ENCODE measurements at places on chromosomes 11 and 22. TPM values are rescaled to one million over a fixed set of nuclear protein-coding genes. Genes with fewer than 3 reads are reported as not detected.

DNA sequence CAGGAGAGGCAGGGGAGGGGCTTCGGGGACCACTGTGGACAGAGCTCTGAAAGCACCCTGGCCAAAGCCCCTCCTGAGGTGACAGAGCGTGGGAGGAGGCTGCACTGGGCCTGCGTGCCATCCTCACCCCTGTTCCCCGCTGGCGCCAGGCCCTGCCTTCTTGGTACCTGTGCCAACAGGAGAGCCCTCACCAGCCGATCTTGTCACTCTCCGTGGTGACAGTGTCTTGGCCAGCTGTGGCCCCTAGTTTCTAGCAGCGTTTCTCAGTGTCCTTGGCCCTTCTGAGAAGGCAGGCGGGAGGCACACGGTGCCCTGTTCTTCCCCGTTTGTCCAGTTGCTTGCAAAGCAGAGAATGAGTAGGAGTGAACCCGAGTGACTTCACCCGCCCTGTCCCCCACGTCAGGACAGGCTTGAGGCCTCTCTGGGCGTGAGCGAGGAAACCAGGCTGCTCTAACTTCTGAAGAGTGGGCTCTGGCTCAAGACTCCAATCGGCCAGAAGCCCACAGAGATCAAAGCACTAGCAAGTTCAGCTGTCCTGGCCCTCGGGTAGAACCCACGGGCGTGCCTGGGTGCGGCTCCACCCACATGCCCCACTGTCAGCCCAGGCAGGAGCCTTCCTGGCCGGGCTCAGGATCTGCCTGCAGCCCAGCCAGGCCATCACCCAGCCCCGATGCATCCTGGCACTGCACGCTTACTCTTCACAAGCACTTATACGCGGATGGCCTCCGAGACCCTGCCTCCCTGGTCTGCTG lies 60.2 kb upstream of the EMID1 start:
- ATAC-seq = peak; percentile 61

DNA sequence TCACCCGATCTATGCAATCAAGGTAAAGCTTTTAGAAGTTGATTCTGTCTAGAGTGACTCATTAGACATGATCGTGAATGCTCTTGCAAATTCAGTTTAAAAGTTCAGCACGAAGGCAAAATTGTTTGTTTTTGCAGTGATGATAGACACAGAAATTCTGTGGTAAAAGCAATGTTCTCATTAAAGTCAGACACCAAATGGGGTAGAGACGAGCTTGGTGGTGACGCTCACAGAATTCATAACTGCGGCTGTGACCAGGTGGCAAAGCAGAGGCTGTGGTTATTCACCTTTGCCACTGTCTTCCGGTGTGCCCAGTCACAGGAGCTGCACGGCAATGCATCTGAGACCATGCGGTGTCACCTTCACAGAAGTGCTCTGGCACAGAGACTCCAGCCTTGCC lies 83.4 kb downstream of the WNT7B start:
- ATAC-seq = no peak

- ATAC-seq = no peak
Measured at GRCh38 chr22:42797011-42797410, 60.1 kb downstream of the ARFGAP3 start.

- ATAC-seq = no peak
Measured at GRCh38 chr11:22161489-22161888, 31.4 kb upstream of the ANO5 start.

DNA sequence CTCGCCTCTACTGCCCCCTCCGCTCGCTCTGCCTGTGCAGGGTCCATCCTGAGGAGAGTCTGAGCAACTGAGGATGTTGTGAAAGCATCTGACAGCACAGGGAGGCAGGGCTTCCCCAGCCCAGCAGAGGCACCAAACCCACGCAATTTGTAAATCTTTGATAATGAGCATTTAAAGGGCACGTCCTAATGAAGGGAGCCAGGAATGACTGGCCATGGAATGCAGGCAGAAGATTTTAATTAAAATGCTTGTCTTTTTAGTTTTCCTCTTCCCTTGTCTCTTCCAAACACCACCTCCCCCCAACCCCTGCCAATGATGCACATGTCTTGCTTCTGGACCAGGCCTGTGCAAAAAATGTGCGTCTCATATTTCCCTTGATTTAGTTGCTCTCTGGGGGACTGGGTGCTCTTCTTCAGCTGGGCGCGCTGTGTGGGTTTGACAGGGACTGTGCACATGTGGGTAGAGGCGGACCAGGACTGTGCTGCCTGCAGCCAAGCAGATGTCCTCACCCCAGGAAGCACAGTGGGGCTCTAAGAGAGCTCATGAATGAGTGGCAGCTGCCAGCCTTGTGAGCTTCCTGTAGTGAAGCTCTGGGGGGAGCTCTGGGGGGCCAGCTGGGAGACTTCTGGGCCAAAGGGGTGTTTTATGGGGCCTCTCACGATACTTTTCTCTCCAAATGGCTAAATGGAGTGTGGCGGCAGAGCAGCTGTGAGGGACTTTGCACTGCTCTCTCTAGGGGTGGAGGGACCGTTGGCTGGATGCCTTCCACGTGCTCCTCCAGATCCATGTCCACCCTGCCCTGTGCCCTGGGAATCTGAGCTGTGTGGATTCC lies 273.5 kb downstream of the ST3GAL4 start:
- ATAC-seq = peak; percentile 25

GRCh38 chr11:1370186-1371025 lies 19.3 kb upstream of the BRSK2 start:
- no peak for ATAC-seq

DNA sequence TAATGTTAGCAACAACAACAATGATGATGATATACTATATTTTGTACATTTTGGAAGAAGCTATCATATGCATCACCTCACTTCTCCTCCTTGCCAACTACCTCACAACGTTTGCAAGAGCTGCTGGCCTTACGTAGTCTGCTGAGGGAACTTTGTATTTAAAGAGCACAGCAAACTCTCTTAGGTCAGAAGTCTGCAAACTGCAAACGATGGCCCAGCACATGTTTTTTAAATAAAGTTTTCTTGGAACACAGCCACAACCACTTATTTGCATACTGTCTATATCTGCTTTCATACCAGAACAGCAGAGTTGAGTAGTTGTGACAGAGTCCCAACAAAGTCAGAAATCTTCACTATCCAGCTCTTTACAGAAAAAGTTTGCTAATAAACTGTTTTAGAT lies 261.7 kb downstream of the TENM4 start:
- peak; percentile 30 for ATAC-seq

DNA sequence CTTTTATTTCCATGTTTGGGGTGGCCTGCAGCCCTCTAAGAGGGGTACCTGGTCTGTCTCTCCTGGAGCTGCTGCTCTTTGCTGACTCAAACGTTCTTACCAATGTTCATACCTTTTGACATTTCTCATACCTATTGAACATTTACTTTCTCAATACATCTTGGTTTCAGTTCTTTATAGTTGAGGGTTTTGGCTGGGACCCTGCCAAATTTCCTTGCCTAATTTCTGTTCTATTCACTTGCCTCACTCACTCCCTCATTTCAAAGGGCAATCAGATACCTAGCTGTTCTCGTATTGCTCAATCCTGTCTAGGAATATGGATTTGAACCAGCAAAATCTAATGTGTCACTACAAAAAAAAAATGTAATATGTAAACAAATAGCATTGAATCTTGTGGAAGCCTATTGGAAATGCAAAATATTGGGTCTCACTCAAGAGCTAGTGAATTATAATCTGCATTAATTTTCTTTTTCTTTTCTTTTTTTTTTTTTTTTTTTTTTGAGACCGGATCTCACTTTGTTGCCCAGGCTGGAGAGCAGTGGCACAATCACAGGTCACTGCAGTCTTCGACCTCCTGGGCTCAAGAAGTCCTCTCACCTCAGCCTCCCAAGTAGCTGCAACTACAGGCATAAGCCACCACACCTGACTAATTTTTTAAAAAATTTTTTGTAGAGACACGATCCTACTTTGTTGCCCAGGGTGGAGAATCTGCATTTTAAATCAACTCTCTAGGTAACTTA lies 7.5 kb downstream of the OR6M1 start:
- ATAC-seq = no peak

DNA sequence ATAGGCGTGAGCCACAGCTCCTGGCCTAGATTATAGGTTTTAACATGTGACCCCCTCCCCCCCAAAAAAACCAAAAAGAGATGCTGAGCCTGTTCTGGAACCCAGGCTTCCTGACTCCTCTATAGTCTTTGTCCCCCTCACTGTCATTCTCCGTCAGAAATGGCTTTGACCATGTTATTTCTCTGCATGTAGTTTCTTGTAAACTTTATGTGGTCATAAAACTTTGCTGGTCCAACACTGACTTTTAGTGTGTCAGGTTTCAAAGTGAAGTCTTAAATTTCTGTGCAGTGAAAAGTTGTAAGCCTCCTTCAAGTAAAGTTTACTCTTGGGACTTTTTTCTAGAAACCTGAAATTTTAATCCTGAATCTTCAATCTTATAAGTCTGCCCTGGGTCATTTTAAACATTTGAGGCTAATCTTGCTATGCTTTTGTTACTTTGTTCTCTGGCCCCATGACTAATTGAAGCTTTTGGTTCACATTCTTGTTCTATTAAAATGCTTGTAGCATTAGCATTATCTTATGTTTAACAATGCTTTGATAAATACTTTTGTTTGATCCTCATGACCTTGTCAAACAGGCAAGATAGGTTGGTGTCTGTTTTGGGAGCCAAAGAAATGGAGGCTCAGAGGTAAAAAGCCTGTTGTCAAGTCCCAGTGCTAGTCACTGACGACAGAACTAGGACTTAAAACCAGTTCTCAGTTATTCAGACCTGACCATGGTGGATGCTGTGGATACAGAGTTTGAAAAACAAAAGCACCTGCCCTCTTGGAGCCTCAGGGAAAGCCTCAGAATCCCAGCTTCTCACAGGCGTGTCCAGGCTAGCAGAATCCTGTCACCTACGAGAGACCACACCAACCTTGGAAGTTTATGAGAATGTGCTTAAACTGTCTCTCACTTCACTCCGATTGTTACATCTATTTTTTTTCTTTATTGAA lies 87.7 kb upstream of the HORMAD2 start:
- no peak for ATAC-seq

DNA sequence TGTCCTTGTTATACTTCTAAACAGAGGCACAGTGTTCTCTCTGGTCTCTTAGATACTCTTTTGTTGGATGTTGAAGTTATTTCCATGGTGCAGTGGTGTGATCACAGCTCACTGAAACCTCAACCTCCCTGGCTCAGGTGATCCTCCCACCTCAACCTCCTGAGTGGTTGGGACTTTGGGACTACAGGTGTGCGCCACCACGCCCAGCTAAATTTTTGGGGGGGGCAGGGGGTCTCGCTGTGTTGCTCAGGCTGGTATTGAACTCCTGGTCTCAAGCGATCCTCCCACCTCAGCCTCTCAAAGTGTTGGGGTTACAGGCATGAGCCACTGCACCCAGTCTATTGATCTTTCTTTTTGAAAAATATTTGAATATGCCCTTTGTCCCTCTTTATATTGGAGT lies 14.9 kb downstream of the ZNF74 start:
- no peak for ATAC-seq

DNA sequence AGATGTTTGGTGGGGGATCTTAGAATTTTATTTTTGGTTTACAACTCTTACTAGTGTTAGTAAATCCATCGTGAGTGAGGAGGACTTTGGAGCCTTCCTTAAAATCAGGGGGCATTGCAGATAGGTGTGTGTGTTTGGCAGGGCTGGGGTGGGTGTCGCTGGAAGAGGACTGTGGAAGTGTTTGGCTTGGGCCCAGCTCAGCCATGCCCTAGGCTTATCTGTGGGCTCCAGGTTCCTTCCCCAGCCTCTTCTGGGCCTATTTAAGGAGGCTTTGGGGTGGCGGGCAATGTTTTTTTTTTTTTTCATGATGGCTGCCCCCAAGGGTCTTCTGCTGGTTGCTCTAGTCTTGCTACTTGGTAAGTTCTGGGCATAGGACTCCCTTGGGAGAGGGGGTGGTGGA lies 22.1 kb downstream of the MTFP1 start:
- ATAC-seq = no peak

- ATAC-seq = no peak
Measured at GRCh38 chr11:1204381-1205101, 18.3 kb upstream of the MUC5B start.

GRCh38 chr11:128727796-128728431 lies 34.0 kb downstream of the FLI1 start:
- ATAC-seq = no peak

DNA sequence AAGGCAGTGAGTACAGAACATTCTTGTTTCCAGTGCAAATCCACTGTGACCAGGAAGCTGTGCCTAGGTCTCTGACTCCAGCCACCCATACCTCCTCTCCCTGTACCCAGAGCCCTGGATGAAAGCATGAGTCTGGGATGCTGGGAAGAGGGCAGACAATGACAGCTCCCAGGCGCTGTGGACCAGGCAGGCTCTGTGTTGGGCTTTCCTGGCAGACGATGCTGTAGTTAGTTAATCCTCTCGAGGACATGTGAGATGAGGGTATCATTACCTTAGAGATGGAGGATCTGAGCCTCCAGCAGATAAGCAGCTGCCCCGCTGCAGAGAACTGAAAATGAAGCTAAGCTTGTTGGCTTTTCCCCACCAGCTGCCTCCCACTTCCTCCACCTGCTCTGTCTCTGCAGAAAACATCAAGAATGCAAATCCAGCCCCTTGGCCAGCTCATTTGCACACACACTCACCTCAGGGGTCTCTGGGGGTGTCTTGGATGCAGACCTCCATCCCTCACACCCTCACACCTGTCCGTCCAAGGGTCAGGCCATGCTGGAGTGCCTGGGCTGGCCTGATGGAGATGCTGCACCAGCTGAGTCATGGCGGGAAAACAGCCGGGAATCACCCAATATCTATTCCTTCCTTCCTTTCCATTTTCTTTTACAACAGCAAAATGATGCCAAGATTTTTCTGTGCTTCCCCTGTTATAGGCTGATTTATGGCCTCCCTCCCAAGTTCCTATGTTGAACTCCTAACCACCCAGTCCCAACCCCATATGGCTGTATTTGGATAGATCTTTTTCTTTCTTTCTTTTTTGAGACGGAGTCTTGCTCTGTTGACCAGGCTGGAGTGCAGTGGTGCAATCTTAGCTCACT lies 94.9 kb upstream of the SEPTIN5 start:
- ATAC-seq = no peak

- ATAC-seq = no peak
Measured at GRCh38 chr11:112615238-112615637, 346.0 kb upstream of the NCAM1 start.

PARVG gene
- total RNA-seq = 2.4 TPM

NRXN2 gene
- 0.54 TPM for total RNA-seq

CCDC90B gene
- 97.3 TPM for total RNA-seq

CHORDC1 gene
- 49.8 TPM for total RNA-seq
